ENCODE measurements at places on chromosomes 4 and X.

DNA sequence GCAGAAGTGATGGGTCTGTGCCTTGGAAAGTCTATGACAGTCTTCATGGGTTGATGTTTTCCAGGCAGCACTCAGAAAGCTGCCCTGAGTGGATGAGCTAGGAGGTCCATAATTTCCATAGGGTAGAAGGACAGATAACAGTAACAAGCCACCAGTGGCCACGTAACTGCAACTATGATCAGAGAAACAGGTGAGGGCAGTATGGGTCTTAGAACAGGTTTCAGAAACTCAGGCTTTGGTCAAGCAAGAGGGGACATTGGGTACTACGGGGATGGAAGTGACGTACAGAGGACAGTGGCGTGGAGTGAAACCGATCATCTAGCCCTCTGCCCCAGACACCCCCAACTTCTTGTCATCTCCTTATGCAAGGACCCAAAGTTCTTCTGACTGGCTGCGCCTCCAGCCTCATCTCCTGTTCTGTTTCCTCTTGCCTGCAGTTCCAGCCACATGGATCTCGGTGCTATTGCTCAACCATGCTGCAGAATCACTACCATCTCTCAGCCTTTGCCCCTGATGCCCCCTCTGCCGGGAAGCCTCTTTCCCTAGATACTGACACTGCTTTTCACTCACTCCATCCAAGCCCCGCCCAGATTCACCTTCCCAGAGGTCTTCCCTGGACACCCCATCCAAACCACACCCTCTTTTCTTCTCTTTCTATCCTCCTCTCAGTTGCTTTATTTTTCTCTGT lies 123.4 kb downstream of the MFAP3L start:
- no peak for DNase-seq

GRCh38 chr4:129193357-129194100 lies 97.6 kb downstream of the C4orf33 start:
- DNase-seq, result no peak

- DNase-seq, result no peak
These were observed 35.7 kb upstream of the MSL3 start for GRCh38 chrX:11722304-11722703.

- no peak for DNase-seq
These were observed 136.0 kb upstream of the HPGD start for GRCh38 chr4:174658246-174658645.

- no peak for DNase-seq
These were observed 119.3 kb downstream of the ZNF330 start for GRCh38 chr4:141339966-141340365.

GRCh38 chr4:22215084-22215483 lies 266.5 kb upstream of the KCNIP4 start:
- no peak for DNase-seq

GRCh38 chr4:72971572-72971971 lies 97.9 kb downstream of the COX18 start:
- DNase-seq, result peak; percentile 73

DNA sequence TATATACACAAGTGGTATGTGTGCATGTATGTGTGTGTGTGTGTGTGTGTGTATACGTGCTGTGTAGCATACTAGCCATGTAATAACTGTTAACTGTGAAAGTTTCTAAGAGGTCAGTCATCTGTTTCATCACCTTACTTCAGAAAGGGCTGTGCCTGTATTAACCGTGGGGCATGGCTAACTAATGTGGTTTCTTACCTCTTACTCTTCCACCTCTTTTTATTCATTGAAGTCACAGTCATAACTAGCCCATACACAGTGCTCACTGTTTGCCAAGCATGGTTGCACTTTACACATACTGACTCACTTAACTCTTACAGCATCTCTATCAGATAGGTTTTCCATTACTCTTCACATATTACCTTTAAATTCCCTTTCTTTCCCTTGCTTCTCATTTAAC lies 23.7 kb upstream of the LRAT start:
- DNase-seq, result no peak

DNA sequence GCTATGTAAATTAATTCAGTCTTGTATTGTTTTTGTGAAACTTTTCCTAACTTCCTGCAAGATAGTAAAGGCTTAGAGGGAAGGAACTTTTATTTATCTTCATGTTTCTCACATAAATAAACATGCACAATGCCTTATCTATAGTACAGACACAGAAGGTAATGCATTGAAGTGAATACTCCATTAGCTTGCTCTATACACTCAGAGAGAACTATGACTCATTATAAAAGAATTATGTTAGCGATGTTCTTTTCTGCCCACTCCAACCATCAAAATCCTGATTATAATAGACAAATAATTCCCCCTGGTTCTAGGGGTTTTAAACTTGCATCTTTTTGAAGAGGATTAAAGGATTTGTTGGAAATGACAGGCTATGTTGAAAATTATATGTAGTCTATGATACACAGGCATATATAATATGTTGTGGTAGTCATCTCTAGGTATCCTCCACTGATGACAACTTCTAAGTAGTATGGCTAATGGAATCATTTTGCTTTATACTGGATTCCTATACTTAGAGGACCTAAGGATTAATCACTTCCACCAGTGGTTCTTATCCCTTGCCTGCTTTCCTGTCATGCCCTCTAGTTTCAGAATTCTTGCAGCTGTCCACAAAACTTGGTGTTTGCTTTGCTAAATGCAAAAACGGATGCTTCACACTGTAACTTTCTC lies 115.7 kb downstream of the NDST4 start:
- peak; percentile 5 for DNase-seq

DNA sequence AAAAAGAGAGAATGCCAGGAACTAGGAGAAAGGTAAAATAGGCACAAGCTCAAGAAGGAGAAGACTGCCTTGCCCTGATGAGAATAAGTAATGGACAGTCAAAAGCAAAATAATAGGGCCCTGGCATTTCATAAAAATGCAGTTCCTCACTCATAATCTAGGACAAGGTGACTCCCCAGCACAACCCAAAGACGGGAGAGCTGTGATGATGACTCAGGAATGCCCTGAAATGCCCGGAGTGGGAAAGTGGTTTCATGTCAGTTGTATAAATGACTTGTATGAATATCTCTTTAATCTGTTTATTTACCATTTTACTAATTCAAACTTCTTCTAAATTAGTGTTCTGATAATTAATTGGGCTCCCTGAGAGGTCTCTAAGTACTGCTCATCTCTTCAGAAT lies 28.8 kb upstream of the SETD7 start:
- DNase-seq, result no peak

DNA sequence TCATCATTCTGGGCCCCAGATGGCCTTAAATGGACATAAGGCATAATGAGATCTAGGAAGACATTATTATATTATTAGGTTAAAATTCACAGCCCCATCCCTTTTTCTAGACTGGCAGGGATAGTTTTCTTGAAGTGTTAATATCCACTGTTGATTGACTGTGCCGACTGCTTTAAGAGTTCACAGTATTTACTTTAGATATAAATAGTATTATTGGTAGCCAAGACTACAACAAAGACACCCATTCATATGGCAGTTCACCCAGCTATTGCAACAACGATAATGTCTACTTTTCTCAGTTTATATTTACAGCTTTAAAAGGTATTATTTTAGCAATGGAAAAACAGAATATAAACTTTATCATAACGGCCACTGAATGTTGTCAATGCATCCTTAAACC lies 922.2 kb upstream of the POU3F4 start:
- DNase-seq, result no peak

- DNase-seq, result no peak
These were observed 2.0 kb downstream of the PARM1 start for GRCh38 chr4:74934888-74935287.

Data from skeletal muscle cell (primary cell).